Activated CD4-positive, alpha-beta T cell treated with anti-CD3 and anti-CD28 coated beads for 1 hour (primary cell): ENCODE measurements at places on chromosomes 4 and X.

- no peak for DNase-seq
These were observed 163.3 kb upstream of the RASGEF1B start for GRCh38 chr4:81634766-81635549.

DNA sequence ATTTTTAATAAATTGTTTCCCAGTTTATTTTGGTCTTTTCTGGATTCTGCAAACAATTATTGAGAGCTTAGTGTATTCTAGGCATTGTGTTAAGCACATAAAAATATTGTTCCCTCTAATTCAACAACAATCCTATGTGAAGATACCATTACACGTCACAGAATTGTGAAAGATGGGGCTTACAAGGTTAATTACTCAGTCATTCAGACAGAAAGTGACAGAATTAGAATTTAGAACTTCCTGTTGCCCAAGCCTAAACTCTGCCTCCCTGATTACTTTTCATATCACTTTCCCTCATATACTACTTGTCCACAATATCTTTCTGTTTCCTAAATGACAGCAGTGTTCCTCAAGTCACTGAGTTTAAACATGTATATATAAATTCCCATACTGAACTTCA, 186.7 kb upstream of the VEGFC start:
- no peak for DNase-seq

DNA sequence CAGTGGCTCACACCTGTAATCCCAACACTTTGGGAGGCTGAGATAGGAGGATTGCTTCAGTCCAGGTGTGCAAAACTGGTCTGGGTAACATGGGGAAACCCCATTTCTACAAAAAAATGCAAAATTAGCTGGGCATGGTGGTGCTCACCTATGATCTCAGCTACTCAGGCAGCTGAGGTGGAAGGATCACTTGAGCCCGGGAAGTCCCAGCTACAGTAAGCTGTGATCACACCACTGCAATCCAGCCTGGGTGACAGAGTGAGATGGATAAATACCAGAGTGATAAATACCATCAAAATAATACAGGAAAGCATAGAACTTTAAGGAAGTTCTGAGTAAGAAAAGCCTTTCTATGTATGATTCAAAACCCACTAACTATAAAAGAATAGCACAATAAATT, 52.8 kb downstream of the LRBA start:
- no peak for DNase-seq

DNA sequence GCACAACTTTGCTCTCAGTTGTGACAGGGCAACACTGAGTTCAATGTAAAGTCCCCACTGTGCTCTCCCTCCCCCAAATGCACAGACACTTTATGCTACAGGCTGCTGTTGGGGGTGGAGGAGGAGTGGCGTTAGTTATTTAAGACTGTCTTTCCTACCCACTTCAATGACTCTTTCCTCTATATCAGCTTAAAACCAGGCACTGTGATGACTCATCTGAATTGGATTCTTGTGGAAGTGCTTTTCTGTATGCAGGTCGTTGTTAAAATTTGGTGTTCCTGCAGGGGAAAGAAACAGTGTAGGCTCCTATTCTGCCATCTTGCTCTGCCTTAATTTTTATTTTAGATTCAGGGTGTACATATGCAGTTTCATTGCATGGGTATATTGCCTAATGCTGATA, 1157.2 kb upstream of the ADGRL3 start:
- no peak for DNase-seq

GRCh38 chrX:3161681-3162080, 120.4 kb downstream of the ARSF start:
- no peak for DNase-seq

DNA sequence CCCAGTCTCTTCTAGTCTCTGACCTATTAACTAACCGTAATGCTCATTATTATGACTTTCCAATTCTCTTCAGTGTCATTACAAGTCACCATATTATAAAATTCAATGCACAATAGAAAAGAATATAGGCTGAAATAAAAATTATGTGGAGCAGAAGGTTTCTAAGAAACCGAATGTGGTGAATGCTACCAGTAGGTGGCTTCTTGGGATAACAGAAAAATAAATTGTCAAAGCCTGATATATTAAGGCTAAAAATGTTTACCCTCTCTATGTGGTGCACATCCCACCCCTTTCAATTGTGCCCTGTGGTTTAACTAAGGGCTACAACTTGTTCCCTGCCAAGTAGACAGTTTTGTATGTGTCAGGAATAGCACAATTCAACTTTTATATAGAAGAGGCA, 624.6 kb upstream of the TECRL start:
- no peak for DNase-seq

DNA sequence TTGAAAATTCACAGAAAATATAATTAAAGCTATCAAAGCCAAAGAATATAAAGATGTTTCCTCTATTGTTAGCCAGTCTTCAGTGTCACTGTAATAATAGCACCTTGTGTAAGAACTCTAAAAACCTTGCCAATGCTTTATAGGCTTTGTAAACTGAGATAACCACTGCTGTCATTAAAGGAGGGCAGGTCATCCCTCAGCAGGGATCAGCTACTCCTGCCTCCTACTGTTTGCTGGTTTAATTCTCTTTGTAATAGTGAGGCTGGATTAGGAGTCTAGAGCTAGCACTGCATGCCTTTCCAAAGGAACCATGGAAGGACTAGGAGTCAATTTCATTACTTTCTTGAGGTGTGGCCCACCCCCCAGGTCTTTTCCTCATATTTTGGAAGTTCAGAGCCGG, 46.2 kb downstream of the FHIP1A start:
- DNase-seq, result no peak

GRCh38 chrX:37685381-37686359, at the start of gene XK:
TSS of gene XK (plus strand) at chrX:37685791. CDS start at chrX:37685962, 171 bp downstream.
- DNase-seq, result no peak

DNA sequence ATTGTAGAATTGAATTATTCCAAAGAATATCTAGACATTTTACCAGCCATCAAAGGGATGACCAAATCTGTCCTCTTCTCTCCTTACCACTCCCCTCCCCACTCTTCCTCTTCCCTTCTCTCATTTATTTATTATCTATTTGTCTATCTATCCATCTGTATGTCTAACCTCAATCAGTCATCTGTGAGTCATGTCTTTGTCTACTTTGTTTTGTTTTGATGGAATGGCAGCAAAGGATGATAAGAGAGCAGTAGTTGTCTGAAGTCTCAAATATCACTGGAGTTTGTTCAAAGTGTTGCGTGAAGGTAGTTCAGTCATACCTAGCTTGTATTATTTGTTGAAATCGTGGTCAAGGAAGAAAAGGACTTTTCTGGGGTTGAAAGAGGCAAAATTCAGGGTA, 34.7 kb upstream of the PGRMC2 start:
- no peak for DNase-seq

GRCh38 chr4:94804650-94805049, 46.9 kb downstream of the BMPR1B start:
- DNase-seq, result no peak

DNA sequence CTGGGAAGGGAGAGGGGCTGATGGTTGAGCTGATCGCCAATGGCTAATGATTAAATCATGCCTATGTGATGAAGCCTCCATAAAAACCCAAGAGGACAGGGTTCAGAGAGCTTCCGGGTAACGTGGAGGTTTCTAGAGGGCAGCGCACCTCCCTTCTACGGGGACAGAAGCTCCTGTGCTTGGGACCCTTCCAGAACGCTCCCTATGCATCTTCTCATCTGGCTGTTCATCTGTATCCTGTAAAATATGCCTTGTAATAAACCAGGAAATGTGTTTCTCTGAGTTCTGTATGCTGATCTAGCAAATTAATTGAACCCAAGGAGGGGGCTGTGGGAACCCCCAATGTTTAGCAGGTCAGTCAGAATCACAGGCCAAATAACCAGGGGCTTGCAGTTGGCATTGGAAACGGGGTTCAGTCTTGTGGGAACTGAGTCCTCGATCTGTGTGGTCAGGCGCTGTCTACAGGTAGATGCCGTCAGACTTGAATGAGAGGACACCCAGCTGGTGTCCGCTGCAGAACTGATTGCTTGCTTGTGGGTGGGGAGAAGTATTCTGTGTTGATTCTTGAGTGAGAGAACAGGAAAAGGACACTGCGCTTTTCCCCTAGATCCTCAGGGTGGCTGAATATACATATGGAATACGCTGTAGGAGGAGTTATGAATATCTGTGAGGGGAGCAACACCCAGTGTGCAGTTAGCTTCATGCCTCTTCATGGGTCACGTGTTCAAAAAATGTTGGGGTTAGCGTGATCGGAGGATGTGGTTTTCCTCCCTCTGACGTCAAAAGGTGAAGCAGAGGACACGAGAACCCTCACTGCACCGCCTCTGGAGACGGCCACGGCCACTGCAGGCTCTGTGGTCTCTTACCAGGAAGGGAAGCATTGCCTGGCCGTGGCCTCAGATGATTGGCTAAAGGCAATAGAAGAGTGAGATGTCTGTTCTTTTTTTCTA, 29.2 kb downstream of the HTT-AS start:
- peak; percentile 45 for DNase-seq

DNA sequence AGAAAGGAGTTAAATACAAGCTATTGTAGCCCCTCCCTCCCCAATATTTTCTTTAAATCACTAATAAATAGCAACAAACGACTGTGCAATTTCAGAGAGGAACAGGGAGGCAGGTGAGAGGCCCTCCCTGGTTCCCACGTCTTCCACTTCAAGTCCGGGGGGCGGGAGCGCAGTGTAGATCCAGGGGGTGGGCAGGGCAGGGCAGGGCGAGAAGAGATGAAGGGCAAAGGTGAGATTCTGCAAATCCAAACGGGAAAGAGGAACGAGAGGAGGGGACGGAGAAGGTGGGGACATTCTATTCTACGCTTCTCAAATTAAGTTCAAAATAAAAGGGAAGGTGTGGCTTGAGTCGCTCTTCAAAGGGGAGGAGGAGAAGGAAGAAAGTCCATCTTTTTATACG, 6.8 kb downstream of the NKX6-1 start:
- DNase-seq, result no peak
